Caki2 (cell line): ENCODE measurements at places on chromosomes 7 and 10. TPM values are rescaled to one million over a fixed set of nuclear protein-coding genes. Genes with fewer than 3 reads are reported as not detected.

GRCh38 chr10:17580885-17581284, 36.3 kb downstream of the HACD1 start:
- no peak for DNase-seq

- no peak for DNase-seq
Observed at GRCh38 chr10:58275908-58276307, 6.9 kb downstream of the CISD1 start.

GRCh38 chr7:82729172-82730030, 285.8 kb upstream of the CACNA2D1 start:
- DNase-seq, result peak; percentile 16

DNA sequence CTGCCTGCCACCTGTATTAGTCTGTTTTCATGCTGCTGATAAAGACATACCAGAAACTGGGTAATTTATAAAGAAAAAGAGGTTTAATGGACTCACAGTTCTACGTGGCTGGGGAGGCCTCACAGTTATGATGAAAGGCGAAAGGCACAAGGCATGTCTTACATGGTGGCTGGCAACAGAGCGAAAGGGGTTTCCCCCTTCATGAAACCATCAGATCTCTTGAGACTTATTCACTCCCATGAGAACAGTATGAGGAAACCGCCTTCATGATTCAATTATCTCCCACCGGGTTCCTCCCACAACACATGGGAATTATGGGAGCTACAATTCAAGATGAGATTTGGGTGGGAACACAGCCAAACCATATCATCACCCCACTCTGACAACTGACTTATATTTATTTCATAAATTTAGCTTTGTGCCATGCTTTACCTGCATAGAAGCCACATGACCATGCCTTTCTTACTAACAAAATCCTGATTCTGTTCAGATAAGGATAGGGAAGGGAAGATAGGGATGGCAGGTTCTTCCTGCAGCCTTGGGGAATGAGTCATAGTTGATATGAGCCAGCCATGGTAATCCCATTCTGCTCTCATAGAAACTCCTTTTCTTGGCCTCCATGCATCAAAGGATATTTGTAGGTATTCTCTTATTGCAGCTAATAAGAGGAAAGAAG, 191.3 kb upstream of the AGK start:
- peak; percentile 30 for DNase-seq

- DNase-seq, result peak; percentile 89
Observed at GRCh38 chr10:34526758-34527730, 288.1 kb downstream of the PARD3 start.

DNA sequence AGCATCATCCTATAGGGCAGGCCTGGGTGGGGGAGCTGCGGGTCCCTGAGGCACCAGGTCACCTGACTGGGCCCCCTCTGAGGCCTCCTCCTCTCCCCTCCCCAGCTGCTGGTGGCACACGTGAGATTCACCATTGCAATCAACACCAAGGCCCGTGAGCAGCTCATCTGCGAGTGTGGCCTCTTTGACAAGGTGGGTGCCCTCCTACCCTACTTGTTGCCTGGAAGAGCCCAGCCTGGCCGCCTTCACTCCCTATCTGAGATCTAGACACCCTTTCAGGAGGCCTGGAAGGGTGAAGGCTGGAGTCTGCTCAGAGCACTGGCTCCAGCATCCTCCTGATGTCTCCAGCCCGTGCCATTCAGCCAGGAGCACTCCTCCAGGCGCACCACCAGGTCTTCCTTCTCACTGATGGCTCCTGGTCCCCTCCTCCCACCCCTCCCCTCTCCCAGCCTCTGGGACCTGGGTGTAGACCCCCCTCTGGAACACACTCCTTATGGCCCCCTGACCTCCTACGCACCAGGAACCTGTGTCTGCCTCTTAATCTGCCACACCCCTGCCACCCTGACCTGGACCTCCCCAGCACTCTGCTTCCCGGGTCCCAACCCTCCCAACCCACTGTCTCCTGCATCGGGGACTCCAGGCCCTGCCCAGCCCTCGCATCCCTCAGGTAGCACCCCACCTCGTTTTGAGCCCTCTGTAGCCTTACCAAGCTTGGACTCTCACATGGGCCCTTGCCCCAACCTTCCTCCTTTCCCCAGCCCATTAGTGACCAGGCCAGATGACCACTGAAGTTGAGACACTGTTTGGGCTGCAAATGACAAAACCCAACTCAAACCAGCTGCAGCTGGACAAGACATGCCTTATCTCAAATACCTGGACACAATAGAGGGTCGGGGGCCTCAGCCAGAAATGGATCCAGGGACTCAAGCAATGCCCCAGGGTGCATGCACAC, 67.5 kb downstream of the ALOX5 start:
- no peak for DNase-seq

DNA sequence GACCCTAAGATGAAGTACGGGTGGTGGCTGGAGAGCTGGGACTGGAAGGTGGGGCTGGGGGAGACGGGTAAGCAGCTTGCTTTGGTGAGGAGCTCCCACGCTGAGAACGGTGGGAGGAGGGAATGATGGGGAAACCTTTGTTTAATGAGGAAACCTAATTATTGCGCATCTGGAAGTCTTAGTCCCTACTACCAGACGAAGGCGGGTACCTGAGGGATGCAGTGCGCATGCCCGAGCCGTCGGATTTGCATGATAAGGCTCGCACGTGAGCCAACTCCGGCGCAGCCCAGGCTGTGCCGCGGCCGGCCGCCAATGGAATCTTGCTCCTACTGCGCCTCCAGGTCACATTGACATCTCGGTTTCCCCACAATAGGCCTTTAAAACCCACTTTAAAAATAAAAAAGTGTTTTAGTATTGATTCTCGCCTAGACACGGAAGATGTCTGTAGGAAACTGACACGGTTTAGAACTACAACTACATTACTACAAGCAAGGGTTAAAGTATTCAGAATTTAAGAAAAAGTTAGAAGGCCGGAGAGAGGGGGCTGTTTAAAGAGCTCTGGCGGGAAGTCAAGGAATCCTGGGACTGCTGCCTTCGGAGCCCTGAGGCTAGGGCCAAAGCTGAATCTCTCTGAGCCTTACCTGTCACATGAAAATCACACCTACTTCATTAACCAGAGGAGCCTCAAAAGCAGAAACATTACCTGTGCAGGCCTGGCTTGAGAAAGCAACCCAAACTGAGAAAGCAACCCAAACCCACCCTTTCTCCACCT, 12.1 kb upstream of the DLX6 start:
- no peak for DNase-seq

- DNase-seq, result peak; percentile 40
Observed at GRCh38 chr7:22361795-22362194, 4.8 kb upstream of the RAPGEF5 start.

Gene ITPRID1
- total RNA-seq, result not detected in 2 replicates

Gene ZSCAN21
- total RNA-seq, result 1.0 and 4.4 TPM in 2 replicates
